A549 (cell line): ENCODE measurements at places on chromosomes 6 and 20. TPM values are rescaled to one million over a fixed set of nuclear protein-coding genes. Genes with fewer than 3 reads are reported as not detected.

The RUNX2 gene
- 0.83 to 0.94 TPM (median 0.83 TPM) in 3 replicates for polyA plus RNA-seq

The SYTL3 gene
- polyA plus RNA-seq, result 0.89 to 1.0 TPM (median 0.92 TPM) in 3 replicates

The SLC26A8 gene
- polyA plus RNA-seq, result not detected in 3 replicates

The LHFPL5 gene
- polyA plus RNA-seq, result 0.10 to 0.17 TPM (median 0.16 TPM) in 3 replicates

The SLX4IP gene
- 3.3 to 3.5 TPM (median 3.4 TPM) in 3 replicates for polyA plus RNA-seq

The VGLL2 gene
- not detected in 3 replicates for polyA plus RNA-seq

The C20orf202 gene
- 0.09 TPM in 1 of 3 replicates, not detected in the others for polyA plus RNA-seq

The BMP6 gene
- 3.0 to 8.4 TPM (median 4.5 TPM) in 3 replicates for polyA plus RNA-seq

The SLC22A16 gene
- polyA plus RNA-seq, result not detected in 3 replicates

The LGSN gene
- polyA plus RNA-seq, result 8.1 to 11.2 TPM (median 9.8 TPM) in 3 replicates

The TTLL9 gene
- polyA plus RNA-seq, result 0.04 to 0.24 TPM (median 0.15 TPM) in 3 replicates

The IL17A gene
- polyA plus RNA-seq, result not detected in 3 replicates

The PRL gene
- polyA plus RNA-seq, result not detected in 3 replicates

The GZF1 gene
- 13.2 to 16.1 TPM (median 15.6 TPM) in 3 replicates for polyA plus RNA-seq

The SMIM28 gene
- not detected in 3 replicates for polyA plus RNA-seq

The TFAP2D gene
- not detected in 3 replicates for polyA plus RNA-seq
